ENCODE measurements at places on chromosomes 2 and 18.

- no peak for DNase-seq
Measured at GRCh38 chr2:83528767-83529166, 930.3 kb downstream of the SUCLG1 start.

GRCh38 chr2:236581546-236581945 is 11.9 kb downstream of the ACKR3 start:
- DNase-seq, result no peak

DNA sequence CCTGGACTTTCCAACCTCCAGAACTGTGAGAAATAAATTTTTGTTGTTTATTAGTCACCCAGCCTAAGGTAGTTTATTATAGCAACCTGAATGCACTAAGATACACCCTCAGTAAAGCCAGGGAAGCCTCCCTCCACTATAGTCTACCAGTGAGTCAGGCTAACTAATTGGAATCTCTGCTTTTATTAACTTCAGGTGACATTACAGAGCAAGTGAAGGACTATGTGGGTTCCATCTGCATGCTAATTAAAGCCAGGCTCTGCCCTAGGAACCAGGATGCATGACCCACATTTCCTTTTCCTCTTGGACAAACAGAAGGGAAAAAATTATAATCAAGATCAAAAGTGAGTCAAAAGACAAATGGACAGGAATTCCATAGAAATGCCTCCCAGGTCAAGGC is 56.1 kb downstream of the ZC3H8 start:
- no peak for DNase-seq

- DNase-seq, result no peak
Measured at GRCh38 chr18:13494871-13495445, 231.4 kb downstream of the FAM210A start.

GRCh38 chr2:146807568-146808168 is 1037.2 kb upstream of the ACVR2A start:
- DNase-seq, result no peak

DNA sequence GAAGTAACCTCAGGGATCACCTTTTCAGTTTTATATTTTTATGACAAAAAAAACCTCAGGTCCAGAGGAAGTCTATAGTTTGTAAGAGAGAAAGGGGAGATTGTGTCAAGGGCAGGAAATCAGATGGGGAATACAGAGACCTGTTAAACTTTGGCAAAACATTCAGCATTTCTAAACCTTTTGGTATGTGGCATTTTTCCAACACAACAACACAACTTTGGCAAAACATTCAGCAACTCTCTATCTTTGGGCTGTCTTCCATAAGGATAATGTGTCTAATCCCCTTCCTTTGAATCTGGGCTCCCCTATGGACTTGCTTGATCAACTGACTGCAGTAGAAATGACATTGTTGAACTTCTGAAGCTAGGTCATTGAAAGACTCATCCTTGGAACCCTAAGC is 220.6 kb upstream of the CCDC68 start:
- no peak for DNase-seq

GRCh38 chr2:201558232-201558631 is 85.1 kb downstream of the TMEM237 start:
- DNase-seq, result no peak

GRCh38 chr2:142075826-142076225 is 55.0 kb downstream of the LRP1B start:
- DNase-seq, result no peak

GRCh38 chr2:11490194-11490593 is 24.2 kb upstream of the E2F6 start:
- no peak for DNase-seq

DNA sequence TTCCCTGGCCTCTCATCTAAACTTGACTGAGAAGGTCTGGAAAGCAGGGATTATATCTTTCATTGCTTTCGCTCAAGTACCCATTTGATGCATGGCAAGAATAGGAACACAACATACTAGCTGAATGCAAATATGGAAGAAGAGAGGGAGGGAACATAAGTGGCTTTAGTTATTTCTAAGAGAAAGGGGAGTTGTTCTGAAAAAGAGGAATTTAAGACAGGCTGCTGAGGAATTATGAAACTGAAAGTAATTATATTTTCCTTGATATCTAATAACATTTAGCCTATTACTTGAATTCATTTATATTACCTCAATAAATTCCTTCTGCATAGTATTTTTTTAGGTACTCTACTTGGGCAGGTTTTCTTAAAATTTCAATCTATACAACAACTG is 105.8 kb upstream of the TTN start:
- no peak for DNase-seq

DNA sequence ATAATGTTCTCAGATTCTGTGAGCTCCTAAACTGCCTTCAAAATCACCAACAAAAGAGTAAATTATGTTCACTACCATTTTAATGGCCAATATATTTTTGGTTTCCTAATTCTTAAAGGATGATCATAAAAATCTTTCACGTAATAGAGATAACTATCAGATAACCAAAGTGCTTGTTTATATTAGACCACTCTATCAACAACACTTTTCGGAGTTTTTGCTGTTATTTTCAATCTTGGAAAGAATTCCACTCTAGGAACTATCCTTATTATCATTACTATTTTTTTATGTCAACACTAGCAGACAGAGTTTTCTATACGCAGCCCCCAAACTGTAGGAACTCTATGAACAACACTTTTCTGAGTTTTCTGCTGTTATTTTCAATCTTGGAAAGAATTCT is 782.5 kb upstream of the ZEB2 start:
- no peak for DNase-seq

GRCh38 chr2:150610670-150611279 is 123.3 kb upstream of the RND3 start:
- no peak for DNase-seq

GRCh38 chr18:44869533-44869932 is 188.8 kb downstream of the SETBP1 start:
- DNase-seq, result no peak
